ENCODE measurements at places on chromosomes 1 and 21. TPM values are rescaled to one million over a fixed set of nuclear protein-coding genes. Genes with fewer than 3 reads are reported as not detected.

- peak; percentile 83 for DNase-seq
These were observed 50.4 kb upstream of the RIPK4 start for GRCh38 chr21:41817228-41817627.

DNA sequence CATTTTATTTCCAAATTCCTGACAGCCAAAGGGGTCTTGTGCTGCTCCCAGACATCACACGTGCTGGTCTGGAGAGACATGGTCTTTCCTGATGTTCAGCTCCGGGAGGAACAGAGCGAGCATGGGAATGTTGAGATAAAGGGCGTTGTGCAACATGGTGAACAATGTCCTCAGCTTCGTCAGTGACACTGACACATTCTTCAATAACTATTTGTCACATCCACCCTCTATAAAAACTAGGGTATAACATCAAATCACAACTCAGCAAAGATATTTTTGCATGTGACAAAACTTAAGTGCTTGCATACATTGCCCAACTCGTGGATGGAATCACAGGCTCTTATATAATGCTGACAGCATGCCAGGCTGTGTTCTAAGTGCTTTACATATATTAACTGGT is 42.4 kb upstream of the GRHL3 start:
- peak; percentile 4 for DNase-seq

DNA sequence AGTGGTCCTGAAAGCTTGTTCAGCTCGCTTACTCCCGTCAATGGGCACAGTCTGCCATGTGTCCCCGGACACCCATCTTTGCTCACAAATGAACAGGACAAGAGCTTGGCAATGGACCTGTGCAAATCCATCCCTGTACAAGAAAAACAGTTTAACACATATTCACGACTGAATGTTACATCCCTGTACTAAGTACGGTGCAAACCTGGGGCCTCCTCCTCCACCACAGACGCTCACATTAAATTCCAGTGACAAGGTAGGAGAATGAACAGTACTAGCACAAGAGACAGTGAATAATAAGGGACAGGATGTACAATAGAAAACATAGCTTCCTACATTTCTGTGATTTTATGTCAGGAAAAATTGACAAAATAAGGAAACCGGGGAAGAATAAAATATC is 187.7 kb downstream of the ASTN1 start:
- no peak for DNase-seq

DNA sequence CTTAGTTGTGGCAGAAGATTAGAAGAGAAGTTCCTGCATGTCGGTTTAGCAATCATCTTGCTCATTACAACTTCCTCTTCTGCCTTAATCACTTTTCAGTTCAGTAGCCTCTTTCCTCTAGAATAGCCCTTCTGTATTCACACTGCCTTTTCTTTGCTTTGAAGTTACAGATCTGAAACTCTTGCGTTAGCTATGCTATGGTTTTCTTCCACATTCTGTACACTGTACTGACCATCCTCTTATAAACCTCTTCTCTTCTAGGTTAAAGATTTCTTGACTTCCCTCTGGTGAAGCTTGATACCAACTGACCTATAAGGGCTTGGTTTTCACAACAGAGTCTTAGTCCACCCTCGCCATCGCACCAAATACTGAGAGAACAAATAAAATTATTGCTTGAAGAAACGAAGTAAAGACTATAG is 35.0 kb downstream of the C21orf91 start:
- no peak for DNase-seq

The OR10J1 gene
- polyA plus RNA-seq, result not detected

The VCAM1 gene
- polyA plus RNA-seq, result 5.7 TPM

The MPL gene
- polyA plus RNA-seq, result 0.12 TPM
